Retina (tissue), 1 donor: ENCODE measurements at places on chromosomes 4 and X.
A peak's percentile ranks its signal among the peaks of the same experiment; 100 is the strongest.

- DNase-seq = no peak
Measured at GRCh38 chr4:19992471-19993093, 259.1 kb upstream of the SLIT2 start.

GRCh38 chrX:68835468-68835867, 6.6 kb downstream of the EFNB1 start:
- DNase-seq = no peak

DNA sequence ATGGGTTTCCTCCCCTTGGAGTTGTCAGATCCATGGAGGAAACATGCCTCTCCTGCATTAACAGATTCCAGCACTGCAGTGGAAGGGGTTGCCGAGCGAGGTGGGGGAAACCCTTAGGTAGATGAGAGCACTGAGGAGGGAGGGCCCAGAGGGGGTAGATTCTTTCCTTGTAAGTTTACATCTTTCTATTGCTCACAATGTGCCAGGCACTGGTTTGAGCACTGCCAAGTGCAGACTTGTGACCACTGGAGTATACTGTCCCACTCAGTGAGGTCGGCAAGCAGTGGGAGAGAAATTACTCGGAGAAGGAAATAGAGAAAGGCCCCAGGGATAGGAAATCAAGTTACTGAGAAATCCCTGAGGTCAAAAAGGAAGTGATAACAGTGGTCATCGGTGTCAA, 27.8 kb upstream of the TMEM154 start:
- no peak for DNase-seq

- no peak for DNase-seq
Measured at GRCh38 chrX:9135901-9136510, 102.1 kb upstream of the FAM9B start.

DNA sequence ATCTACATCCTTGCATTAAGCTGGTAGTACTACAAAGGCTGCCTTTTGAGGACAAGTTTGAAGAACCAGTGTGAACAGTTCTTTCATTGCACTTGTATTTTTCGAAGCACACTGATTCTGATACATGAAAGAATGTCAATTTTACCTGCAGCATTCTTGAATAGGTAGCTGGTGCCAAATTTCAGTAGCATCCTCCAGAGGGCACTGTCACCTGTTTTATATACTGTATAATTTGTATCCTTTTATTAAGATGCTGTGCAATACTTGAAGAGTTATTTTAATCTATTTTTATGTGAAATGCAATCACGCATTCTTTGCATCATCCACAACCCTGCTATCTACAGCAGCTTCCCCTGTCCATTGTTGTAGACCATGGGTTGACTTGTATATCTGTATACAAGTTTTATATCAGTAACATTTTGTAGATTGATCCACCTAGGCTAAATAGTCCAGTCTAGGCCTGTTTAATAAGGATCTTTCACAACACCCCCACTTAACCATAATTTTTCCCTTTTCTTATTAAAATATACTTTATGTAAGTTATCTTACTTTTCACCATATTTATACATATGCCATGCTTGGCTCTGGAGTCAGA, 325.7 kb downstream of the PCDH7 start:
- no peak for DNase-seq

- DNase-seq = no peak
Measured at GRCh38 chr4:8202108-8203051, 3.3 kb downstream of the SH3TC1 start.

- DNase-seq = no peak
Measured at GRCh38 chr4:76447393-76447851, 12.4 kb downstream of the SHROOM3 start.

DNA sequence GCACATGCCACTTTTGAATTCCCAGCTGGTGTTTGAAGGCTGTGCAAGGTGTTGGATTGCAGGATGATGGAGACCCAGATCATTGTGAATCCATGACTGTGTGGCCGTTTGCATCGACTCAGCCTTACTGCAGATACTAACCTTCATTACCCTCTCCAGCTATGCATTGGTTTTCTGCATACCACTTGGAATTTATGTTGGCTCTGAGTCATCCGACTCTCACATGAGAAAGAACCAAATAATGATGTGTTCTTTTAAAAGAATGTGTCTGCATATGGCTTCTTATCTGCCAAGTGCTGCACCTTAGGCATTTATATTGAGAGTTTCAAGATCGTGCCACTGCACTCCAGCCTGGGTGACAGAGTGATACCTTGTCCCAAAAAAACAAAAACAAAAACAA, 106.7 kb upstream of the PRKX start:
- DNase-seq = no peak

DNA sequence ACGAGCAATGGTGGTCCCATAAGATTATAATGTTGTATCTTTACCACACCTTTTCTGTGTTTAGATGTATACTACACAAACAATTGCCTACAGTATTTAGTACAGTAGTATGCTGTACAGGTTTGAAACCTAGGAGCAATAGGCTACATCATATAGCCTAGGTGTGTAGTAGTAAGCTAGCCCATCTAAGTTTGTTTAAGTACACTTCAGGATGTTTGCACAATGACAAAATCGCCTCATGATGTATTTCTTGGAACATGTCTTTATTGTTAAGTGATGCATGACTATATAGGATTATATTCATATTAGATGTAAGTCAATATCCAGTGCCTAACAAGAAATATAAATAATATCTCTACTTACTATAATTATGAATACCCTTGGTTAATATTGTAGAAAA, 104.6 kb downstream of the SLC10A6 start:
- DNase-seq = no peak

DNA sequence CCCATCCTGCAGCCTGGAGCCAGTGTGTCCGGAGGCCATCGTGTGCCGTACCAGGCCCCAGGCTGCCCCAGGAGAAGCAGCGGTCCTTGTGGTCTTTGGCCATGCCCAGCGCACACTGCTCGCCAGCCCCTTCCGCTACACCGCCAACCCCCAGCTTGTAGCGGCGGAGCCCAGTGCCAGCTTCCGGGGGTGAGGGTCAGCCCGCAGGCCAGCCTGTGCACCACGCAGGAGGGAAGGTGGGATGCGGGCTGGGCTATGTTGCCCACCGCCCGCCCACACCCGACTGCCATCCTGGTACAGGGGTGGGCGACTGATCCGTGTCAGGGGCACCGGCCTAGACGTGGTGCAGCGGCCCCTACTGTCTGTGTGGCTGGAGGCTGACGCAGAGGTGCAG, 7.6 kb upstream of the SRPK3 start:
- no peak for DNase-seq

GRCh38 chr4:150305995-150306394, 227.8 kb downstream of the DCLK2 start:
- no peak for DNase-seq

DNA sequence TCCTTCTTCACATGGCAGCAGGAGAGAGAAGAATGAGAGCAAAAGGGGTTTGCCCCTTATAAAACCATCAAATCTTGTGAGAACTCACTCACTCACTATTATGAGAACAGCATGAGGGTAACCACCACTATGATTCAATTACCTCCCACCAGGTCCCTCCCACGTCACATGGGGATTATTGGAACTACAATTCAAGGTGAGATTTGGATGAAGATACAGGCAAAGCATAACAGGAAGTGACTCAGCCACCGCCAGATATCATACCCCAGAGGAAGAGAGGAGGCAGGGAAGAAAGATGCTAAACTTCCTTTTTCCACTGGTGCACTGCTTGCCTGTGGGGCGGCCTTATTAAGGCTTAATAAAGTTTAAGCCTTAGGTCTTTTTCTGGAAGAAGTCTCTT, 766.1 kb downstream of the KCTD8 start:
- DNase-seq = no peak

DNA sequence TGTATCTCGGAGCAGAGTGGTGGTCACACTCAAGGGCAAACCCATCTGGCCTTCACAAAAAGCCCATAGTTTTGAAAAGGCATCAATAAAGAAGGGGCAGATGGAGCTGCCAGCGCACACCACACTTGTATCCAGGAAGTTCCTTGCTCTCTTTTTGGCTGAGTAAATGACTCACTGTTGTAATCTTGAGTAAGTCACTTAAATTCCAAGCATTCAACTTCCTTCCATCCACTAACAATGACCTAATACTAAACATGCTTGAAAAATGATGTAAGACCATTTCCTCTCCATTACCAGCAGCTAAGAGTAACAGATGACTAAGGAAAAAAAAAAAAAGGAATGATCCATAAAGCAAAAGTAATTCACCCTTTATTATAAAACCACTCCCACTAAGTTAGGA, 32.4 kb upstream of the MYOZ2 start:
- no peak for DNase-seq

- DNase-seq = no peak
Measured at GRCh38 chrX:77977095-77977494, 7.7 kb upstream of the PGAM4 start.

- peak; percentile 81 for DNase-seq
Measured at GRCh38 chr4:140359562-140360427, 13.7 kb upstream of the SCOC start.

DNA sequence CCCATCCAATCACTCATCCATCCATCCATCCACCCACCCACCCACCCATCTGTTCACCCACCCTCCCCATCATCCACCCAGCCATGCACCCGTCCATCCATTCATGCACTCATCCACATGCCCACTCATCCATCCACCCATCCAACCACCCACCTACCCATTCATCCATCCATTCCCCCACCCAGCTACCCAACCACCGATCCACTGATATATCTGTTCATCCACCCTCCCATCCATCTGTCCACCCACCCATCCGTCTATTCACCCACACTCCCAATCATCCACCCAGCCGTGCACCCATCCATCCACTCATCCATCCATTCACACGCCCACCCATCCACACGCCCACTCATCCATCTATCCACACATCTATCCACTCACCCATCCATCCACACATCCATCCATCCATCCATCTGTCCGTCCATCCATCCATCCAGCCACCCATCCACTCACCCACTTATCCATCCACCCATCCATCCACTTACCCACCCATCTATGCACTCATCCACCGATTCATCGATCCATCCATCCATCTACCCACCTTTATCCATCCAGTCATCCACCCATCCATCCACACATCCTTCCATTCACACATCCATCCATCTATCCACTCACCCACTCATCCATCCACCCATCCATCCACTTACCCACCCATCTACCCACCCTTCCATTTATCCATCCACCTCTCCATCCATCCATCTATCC, 28.4 kb downstream of the ASMTL start:
- no peak for DNase-seq

- no peak for DNase-seq
Measured at GRCh38 chr4:81492606-81493230, 21.0 kb upstream of the RASGEF1B start.

- no peak for DNase-seq
Measured at GRCh38 chr4:123786163-123786915, 389.7 kb downstream of the SPRY1 start.

DNA sequence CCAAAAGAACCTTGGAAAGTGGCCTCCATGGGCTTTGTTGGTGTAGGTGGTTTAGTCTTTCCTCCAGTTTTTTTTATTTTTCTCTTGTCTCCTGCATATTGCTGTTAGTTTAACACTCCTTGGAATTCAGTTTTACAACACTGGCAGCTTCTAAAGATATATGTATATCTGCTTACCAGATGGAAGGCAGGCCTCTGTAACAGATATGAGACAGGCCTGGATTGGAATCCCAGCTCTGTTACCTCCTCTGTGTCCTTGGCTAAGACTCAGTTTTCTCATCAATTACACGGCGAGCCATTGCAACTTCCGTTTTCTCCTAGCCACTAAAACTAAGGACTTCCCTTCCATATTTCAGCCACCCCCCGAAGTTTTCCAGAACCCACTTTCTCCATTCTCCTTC, 133.4 kb upstream of the SMAD1 start:
- DNase-seq = no peak

DNA sequence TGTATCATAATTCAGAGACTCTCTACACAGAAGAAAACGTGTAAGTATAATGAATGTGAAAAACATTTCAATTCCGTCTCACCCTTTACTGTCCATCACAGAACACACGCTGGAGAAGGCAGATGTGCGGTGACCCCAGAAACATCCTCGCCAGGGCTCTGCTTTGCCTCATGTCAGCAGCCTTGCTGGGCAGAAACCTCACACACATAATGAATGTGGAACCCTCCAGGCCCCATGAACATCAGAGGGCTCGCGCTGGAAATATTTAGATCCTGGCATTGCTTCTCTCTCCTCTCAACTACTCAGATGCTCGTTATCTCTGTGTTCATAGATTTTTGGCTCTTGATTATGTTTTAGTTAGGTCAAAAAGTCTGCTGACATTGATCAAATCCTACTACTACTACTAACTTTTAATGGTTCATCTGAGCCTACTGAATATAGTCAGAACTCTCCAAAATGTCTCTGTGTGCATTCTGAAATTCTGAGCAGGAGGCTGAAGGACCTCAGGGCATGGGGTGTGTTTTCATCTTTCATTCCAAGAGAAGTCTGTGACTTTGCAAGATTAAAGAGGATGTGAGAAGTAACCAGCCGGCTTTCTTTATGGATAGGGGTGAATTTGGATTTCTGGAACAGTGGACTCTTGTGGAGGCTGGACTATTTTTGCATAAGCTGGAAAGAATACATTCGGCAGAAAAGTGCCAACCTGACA, 27.0 kb downstream of the SMIM43 start:
- DNase-seq = peak; percentile 21

DNA sequence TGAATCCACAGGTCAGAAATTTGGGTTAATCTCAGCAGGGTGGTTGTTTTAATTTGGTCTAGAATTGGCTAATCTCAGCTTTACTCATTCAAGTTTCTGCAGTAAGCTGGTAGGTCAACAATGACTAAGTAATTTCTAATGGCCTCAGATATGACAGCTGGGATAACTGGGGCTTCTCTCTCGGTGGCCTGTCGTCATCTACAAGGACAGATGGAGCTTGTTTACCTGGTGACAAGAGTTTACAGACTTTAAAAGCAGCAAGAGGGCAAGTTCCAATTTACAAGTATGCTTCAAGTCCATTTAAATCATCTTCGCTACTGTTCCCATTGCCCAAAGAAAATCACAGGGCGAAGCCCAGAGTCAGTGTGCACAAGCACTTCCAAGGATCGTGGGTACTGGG, 453.9 kb downstream of the PDHA2 start:
- peak; percentile 16 for DNase-seq

- DNase-seq = no peak
Measured at GRCh38 chr4:114311787-114312186, 286.8 kb upstream of the UGT8 start.

DNA sequence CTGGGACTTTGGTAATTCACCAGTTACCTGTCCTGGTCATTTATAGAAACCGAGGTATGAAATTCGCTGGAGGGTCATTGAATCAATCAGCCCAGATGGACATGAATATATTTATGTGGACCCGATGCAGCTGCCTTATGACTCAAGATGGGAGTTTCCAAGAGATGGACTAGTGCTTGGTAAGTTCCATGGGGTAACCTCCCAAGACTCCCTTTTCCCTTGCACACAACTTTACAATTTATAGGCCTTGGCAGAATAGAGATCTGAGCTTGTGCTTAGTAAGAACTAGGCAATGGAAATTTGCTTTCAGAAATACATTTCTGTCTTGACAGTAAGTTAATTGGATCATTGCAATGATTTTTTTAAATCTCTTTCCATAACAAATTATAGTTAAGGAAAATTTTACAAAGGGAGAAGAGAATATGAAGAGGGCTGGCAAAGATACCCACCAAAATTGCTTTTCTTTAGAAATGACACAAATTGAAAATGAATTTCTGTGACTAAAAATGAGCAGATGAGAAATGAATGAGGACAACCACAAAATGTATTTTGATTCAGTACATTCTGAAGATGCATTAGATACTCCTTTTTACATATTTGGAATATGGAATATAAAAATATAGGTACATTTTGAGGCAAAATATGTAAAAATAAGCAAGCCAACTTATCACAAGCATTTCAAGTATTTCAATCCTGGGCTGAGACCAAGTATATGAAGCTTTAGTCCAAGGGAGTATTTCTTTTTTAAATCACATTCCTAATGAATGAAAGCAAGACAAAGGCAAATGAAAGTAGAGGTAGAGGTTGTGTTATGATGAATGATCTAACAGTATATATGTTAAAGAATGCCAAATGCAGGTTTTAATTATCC, 45.9 kb downstream of the PDGFRA start:
- no peak for DNase-seq
